ENCODE measurements at places on chromosomes 3 and 15.

DNA sequence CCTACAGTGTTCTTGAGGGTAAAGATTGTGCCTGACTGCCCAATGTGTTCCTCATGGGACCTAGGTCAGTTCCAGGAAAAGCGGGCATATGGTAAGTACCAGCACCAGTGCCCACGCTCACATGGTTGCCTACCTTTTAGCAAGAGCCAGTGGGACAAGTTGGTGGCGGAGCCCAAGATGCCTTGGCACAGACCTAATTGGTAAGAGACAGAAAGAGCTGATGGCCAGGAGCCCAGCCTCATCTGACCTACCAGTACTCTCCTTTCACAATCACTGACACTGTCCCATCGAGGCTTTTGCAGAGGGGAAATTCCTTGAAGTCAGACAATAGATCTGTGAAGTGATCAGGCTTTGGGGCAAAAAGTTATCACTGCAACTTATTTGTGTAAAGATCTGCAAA lies 98.4 kb upstream of the BCL6 start:
- no peak for DNase-seq

- peak; percentile 27 for DNase-seq
Measured at GRCh38 chr3:186060222-186060621, 48.7 kb downstream of the ETV5 start.

DNA sequence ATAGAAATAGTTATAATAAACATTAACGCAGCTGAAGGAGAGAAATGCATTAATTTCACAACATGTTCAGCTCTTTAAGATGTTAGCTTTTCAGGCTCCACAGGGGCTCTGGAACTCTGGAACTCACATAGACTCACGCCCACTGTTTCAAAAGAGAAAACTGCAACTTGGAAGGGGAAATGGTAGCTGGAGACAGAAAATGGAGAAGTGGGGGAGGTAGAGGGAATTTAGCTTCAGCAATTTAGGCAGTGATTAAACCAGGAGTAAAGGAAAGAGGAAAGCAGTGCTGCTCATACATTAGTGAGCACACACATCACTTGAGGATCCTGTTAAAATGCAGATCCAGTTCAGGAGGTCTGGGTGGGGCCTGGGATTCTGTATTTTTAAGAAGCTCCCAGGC lies 274.8 kb upstream of the TRIM42 start:
- DNase-seq = no peak

GRCh38 chr15:58331913-58332675 lies 99.7 kb upstream of the LIPC start:
- peak; percentile 98 for DNase-seq

- DNase-seq = no peak
Measured at GRCh38 chr3:94360987-94361386, 298.1 kb downstream of the NSUN3 start.

DNA sequence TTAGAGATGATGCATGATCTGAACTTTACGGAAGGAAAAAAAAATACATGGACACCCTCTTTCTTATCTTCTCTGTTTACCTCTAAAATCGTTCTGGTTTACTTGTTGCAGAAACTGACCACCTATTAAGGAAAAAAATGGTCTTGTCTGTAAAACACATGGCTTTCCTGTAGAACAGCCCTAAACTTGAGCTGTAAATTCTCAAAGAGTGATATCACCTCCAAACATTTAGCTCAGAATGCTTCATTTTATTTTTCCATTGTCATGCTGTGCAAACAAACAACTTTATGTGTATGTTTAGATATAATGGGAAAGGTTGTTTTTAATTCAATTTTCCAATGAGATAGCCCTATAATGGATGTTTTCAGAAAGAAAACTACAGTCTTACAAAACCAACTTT lies 237.4 kb upstream of the NR2F2 start:
- no peak for DNase-seq

GRCh38 chr3:173921732-173922131 lies 524.2 kb downstream of the NLGN1 start:
- no peak for DNase-seq

- no peak for DNase-seq
Measured at GRCh38 chr3:135271177-135272025, 476.3 kb downstream of the EPHB1 start.

- no peak for DNase-seq
Measured at GRCh38 chr15:72758182-72758581, 25.4 kb downstream of the ADPGK start.

DNA sequence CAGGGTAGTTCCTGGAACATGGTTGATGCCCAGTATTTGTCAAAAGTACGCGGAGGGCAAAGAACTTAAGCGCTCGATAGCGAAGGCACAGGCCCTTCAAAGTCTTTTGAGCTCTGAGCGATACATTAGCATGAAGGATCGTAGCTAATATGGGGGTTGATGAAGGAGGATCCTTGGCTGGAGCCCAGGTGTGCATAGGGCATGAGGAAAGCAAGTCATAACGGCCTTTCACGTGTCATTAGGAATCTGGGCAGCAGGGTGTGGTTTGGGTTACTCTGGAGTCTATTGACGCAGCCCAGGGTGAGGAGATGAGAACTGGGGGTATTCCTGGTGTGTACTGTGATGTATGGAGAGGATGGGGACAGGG lies 31.7 kb downstream of the SPINK8 start:
- DNase-seq = peak; percentile 5

GRCh38 chr3:24288496-24289236 lies 206.0 kb downstream of the THRB start:
- no peak for DNase-seq

- DNase-seq = no peak
Measured at GRCh38 chr3:195119461-195120266, 151.3 kb downstream of the XXYLT1 start.

- no peak for DNase-seq
Measured at GRCh38 chr15:63553388-63553791, 43.8 kb upstream of the FBXL22 start.

GRCh38 chr15:24075420-24076089 lies 388.4 kb upstream of the NDN start:
- no peak for DNase-seq

- no peak for DNase-seq
Measured at GRCh38 chr3:121818578-121818977, 16.3 kb downstream of the IQCB1 start.

- peak; percentile 34 for DNase-seq
Measured at GRCh38 chr15:29925227-29926082, 103.2 kb upstream of the TJP1 start.

GRCh38 chr3:197811343-197811742 lies 20.3 kb downstream of the LRCH3 start:
- DNase-seq = no peak

DNA sequence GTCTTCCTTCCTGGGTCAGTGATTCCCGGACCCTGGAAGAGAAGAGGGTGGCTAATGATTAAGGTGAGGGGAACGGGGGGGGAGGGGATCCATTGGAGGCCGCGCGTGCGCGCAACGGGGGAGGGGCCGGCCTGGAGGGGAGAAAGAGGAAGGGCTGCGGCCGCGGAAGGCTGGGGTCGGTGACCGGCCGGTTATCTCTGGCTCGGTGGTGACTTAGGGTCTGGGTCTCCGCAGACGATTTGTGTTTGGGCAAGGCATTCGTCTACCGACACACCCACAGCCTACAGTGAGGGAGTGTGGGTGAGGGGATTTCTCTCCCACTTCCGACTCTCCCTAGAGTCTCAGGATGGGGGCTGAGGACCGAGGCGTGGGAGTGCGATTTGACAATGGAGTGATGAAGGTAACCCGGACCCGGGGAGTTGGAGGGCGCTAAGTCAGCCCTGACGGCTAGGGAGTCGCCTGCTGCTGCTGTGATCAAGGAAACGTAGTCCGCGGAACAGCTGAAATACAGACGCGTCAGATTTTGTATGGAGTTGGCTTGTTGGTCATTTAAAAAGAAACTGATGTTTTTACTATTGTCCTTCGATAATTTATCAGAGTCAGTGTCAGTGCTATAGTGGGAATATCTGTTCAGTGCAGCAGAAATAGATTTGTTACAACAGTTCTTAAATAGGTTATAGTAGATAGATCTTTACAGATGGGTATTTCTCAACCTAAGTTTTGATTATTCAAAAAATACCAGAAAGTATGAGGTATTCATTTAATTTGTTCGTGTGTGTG lies 733 bp downstream of the RNF111 start:
- DNase-seq = peak; percentile 40

DNA sequence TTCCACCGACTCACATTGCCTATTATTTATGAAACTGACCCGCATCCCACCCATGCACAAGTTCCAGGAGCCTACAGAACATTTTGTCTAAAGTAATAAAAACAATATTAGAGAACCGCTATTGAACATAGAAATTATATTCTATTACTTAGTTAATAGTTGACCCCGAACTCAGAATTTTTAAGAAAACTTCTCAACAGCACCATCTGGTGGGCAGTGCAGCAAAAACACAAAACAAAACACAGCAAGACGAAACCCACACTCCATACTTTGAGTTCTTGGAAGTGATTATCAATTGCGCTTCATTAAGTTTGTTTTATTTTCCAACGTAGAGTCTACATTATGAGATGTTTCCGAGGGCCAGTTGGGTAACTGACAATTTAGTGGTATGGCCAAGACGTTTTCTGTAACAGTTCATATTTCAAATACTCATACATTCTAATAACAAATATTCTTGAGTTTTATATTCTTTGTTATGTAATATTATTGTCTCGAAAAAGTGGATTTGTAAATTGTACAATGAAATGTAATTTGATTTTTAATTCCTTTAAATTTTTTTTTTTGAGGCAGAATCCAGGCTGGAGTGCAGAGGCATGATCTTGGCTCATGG lies 24.0 kb upstream of the C3orf70 start:
- no peak for DNase-seq

DNA sequence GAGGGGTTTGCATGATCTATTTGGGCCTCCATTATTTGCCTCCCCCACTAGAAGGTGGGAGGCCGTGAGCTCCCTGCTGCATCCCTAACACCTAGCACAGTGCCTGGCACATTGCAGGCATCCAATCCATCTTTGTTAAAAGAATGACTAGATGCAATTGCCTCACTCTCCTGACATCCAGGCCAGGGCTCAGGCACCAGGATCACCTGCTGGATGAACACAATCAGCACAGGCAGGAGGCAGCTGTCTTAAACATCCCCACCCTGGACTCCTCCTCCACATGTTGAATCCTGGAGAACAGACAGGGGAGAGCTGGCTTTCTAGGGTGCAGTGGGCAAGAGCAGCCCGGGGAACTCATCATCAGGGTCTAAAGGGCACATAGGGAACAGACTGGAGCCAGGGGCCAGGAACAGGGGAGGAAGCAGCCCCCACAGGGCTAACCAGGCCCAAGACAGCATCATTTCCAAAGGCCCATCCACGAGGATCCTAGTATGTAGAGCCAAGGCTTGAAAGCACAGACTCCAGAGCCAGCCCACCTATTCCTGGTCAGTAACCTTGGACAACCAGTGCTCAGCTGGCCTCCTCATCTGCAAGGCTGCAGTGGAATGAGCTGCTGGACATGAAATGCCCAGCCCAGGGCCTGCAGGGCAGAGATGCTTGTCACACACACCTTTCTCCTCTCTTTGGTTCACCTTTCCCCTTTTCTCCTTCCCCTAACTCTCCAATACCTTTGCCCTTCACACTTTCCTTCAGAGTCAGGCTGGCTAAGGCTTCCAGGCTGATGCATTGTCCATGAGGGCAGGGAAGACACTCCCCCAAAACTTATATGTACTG lies 254.4 kb upstream of the TLE3 start:
- DNase-seq = no peak

DNA sequence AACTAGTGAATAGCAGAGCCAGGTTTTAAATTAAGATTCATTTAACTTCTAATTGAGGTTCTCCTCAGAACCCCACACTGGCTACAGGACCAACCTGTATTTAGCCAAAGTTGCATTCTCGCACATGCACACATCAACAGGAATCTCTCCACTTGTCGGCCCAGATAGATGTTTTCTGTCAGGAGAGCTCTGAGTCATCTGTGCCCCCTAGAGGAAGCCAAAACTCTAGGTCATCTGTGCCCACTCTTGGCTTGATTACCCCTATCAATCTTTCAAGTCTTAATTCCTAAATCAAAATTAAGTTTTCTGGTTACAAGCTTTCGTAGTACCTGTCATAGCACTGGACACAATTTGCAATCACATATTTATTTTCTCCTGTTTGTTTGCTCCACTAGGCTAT lies 104.9 kb upstream of the EOMES start:
- no peak for DNase-seq

All from stimulated activated CD8-positive, alpha-beta memory T cell treated with anti-CD3 and anti-CD28 coated beads, Interleukin-7, amount 100 ng/mL, for 48 hours (primary cell).